ENCODE measurements at places on chromosomes 1 and 21. TPM values are rescaled to one million over a fixed set of nuclear protein-coding genes. Genes with fewer than 3 reads are reported as not detected.

TOE1 gene
- 18.5 TPM for total RNA-seq

NPPB gene
- total RNA-seq: not detected

PIGP gene
- 14.7 TPM for total RNA-seq

RNU1-2 gene
- total RNA-seq: not detected

TFF3 gene
- total RNA-seq: not detected

SPSB1 gene
- 8.4 TPM for total RNA-seq

TFF2 gene
- total RNA-seq: not detected
